ENCODE measurements at places on chromosomes 6 and 20.

DNA sequence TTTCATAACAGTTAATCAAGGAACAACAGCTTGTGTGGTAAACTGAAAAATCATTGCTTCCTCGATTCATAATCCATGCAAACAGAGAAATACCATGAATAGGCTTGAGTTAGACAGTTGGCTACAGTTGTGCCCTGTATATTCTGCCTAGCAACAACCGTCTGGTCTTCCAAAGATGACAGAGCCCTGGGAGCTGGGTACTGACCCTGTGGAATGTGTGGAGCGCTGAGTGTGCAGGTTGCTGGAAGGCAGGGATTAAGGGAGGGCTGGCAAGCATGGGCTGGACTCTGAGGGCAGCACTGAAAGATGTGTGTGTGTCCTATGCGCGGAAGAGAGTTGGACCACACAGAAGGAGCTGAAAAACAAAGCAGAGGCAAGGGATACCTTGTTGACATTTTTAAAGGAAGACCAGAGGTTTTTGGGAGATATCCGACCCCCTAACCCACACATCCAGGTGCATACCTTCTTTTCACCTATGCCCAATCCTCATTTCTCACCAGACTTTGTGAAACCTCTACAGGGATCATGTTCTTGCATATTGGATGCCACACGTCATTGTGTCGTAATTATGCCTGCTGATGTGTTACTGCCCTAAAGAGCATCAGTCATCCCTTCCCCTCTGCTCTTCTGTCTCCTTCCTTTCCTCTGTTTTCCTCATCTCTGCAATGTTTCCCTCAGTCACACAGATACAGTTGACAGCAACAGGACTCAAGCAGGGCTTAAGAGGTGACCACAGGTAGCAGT lies 58.2 kb upstream of the VGLL2 start:
- DNase-seq = no peak

DNA sequence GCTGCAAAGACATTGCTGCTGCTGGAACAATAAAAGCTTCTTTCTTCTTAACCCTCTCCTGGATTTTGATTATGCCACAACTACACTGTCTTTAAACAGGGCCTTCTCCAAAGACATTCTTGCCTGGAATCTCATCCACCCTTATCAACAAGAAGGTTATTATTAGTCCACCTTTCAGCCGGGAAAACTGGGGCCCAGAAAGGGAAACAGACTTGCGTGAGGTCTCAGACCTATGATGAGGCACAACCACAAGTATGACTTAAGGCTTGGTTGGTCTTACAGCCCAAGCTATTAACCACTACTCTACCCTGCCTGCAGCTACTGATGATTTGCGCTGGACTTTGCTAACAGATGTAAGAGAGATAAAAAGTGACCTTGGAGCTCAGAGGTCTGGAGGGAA lies 62.8 kb upstream of the CTNNBL1 start:
- DNase-seq = no peak

- DNase-seq = peak; percentile 61
Measured at GRCh38 chr6:21201187-21201586, 392.4 kb upstream of the SOX4 start.

- no peak for DNase-seq
Measured at GRCh38 chr20:10611357-10611756, 62.4 kb downstream of the JAG1 start.

- no peak for DNase-seq
Measured at GRCh38 chr6:139659196-139659595, 284.7 kb upstream of the CITED2 start.

DNA sequence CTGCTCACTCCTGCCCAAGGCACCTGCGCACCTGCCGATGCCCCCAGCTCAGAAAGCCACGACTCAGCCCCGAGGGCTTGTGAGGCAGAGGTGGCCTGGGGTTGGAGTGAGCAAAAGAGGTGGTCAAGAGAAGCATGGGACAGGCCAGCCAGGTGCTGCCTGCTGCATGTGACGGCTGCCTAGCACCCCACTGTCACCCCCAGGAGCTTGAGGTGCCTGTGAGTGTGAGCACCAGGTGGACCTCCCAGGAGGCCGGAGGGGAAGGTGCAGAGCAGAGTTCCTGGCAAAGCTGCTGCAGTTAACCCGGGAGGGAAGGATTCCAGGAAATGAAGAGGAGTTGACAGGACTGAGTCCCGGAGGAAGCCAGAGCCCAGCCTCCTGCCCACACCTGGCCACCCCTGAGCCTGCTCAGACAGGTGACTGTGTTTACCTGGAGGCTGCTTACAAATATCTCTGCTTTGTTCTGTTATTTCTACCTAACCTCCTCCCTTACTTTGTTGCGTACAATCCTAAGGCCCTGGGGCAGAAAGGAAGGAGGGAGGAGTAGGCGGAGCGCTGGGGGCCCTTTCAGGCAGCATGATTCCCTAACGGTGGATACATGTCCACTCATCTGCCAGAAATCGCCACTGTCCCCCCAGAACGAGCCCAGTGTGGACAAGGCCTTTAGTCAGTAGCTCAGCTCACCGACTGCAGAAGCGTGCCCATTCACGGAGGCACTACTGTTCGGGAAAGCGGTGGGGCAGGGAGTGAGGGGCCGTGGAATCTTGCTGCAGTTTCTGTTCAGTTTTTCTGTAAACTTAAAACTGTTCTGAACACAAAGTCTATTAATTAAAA lies 87.5 kb upstream of the MPC1 start:
- DNase-seq = no peak

DNA sequence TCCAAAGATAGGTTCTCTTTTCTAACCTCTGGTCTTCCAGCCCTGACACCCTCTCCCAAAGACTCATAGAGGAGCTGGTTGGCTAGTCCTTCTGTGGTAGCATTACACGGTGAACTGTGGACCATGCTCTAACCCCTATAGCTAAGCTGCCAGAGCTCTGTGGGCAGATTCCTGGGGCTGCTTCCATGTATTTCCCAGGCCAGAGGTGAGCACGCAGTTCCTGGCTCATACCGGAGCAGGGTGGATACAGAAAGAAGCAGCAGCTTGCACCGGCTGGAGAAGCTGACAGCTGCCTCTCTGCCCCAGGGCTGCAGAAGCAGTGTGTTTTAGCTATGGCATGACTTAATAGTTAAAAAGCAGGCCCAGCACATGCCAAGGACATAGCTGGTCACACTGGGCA lies 84.1 kb upstream of the FOXP4 start:
- no peak for DNase-seq

- no peak for DNase-seq
Measured at GRCh38 chr6:132368916-132369481, 32.3 kb downstream of the MOXD1 start.

DNA sequence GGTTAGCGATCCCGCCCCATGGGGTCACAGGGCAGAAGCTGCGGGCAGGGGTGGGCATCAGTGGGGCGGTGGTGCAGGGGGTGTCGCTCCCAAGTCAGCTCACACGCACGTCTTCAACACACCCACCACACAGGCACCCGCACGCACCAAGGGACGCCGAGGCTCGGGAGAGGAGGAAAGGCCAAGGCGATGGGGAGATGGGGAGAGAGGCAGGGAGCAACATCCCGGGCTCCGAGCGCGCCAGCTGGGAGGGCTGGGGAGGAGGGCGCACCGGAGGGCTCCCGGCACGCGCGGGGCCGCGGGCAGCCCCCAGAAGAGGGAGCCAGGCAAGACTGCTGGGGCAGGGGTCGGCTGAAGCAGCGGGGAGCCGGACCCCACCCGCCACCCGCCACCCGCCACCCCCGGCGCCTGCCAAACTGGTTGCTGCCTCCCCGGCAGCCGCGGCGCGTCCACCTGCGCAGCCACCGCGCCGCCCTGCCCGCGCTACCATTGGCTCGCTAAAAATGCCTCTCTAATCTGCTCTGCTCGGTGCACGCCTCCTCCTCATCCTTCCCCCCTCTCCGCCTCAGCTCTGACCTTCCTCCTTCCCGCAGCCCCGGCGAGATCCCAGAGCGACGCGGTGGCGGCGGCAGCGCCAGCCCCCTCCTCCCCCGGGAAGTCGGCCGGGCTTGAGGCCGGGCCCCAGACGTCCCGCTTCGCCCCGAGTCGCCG lies at the start of gene PACSIN1:
TSS of gene PACSIN1 (plus strand) at position 546 of the 711 bp plus-strand sequence. CDS start 60,230 bp downstream, outside the sequence.
- peak; percentile 58 for DNase-seq

GRCh38 chr6:26599591-26599990 lies 2.8 kb downstream of the ABT1 start:
- no peak for DNase-seq

DNA sequence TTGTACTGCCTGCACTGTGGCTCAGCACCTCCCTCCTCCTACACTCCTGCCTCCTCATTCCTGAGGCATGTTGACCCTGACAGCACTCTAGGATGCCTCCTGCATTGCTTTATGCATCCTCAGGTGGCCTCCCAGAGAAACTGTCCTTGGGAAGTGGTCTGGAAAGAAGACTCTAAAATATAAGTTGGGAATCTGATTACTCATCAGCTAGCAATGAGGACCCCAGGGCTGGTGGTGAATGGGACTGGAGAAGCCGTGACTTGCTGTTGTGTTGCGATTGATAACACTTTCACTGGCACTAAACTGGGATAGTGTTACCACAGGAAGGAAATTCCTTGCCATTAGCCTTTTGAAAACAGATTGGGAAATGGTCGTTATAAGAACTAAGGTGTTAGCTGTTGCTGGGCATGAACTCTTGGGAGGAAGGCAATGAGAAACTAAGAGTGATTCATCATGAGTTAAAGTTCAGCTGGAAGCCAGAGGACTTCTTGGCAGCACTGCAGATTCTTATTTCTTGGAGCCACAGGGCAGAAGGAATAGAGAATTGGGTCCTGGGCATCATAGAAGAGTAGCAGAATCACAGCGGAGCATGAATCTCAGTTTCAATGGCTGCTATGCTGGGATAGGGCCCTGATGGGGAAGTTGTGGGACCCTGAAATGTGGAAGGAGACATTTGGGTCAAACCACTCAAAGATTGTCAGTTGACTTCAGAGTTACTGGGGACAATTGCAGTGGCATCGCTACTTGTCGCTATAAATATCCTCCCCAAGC lies 10.1 kb upstream of the SIRPD start:
- DNase-seq = no peak

DNA sequence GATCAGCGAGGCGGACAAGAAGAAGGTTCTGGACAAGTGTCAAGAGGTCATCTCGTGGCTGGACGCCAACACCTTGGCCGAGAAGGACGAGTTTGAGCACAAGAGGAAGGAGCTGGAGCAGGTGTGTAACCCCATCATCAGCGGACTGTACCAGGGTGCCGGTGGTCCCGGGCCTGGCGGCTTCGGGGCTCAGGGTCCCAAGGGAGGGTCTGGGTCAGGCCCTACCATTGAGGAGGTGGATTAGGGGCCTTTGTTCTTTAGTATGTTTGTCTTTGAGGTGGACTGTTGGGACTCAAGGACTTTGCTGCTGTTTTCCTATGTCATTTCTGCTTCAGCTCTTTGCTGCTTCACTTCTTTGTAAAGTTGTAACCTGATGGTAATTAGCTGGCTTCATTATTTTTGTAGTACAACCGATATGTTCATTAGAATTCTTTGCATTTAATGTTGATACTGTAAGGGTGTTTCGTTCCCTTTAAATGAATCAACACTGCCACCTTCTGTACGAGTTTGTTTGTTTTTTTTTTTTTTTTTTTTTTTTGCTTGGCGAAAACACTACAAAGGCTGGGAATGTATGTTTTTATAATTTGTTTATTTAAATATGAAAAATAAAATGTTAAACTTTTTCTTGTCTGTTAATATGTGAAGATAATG lies 2.2 kb downstream of the HSPA1B start:
- peak; percentile 80 for DNase-seq

GRCh38 chr20:48644286-48644828 lies 183.4 kb downstream of the PREX1 start:
- DNase-seq = no peak

- DNase-seq = no peak
Measured at GRCh38 chr20:46063652-46064054, 26.1 kb downstream of the NCOA5 start.

DNA sequence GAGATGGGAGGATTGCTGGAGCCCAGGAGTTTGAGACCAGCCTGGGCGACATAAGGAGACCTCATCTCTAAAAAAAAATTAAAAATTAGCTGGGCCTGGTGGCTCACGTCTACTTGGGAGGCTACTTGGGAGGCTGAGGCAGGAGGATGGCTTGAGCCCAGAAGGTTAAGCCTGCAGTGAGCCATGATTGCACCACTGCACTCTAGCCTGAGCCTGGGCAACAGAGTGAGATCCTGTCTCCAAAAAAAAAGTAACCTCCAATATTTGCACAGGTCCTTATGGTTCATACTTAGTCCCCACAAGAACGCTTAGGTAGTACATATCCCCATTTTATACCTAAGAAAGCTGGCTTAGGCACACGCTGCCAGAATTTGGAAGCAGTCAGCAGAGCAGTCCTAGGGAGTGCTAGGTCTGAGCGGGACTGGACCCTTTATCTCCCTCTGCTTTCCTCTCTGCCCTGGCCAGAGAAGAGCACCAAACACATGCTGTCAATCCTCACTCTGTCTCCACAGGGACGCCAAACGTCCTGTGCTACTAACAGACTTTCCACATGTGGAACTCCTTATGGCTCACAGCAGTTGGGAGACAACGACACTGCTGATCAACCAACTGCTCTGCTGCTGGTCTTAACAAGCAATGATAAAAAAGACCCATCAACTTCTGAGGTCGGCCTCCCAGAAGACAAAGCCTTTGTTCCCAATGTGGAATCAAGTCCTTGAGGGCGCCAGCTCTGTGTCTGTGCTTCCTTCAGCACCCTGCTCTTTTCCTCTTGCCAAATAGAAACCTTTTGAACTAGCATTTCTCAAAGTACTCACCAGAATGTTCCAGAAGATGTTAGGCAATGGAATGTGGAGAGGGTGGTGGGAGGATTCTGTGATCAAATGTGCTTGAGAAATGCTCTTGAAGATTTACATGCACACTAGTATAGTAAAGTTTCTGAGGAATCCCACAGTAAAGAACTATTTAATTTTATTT lies 226.3 kb upstream of the DTNBP1 start:
- no peak for DNase-seq

DNA sequence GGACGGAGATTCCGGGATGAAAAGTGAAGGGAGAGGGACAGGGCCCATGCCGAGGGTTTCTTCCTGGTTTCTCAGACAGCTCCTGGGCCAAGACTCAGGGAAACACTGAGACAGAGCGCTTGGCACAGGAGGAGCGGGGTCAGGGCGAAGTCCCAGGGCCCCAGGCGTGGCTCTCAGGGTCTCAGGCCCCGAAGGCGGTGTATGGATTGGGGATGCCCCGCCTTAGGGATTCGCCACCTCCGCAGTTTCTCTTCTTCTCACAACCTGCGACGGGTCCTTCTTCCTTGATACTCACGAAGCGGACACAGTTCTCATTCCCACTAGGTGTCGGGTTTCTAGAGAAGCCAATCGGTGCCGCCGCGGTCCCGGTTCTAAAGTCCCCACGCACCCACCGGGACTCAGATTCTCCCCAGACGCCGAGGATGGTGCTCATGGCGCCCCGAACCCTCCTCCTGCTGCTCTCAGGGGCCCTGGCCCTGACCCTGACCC lies 55.0 kb upstream of the HLA-A start:
- DNase-seq = no peak

GRCh38 chr6:90072935-90073464 lies 178.7 kb downstream of the GJA10 start:
- peak; percentile 90 for DNase-seq

DNA sequence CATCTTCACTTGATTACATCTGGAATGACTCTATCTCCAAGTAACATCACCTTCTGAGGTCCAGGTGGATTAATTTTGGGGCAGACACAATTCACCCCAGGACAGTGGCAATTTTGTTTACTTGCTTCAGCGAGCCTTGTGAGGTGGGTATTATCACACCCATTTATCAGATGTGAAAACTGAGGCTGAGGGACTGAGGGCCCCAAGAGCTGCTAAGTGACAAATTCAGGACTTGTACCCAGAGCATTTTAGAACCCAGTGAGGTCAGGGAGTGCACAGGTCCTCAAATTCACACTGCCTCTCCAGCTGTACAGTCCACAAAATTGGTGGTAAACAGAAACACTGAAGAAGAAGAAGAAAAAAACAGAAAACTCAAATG lies 125.2 kb upstream of the PMEPA1 start:
- peak; percentile 34 for DNase-seq

GRCh38 chr20:3021777-3022176 lies 21.6 kb upstream of the GNRH2 start:
- DNase-seq = no peak
